CD4-positive, alpha-beta T cell treated with Interleukin-1 beta for 1 hour (primary cell): ENCODE measurements at places on chromosomes 6 and 20.
A peak's percentile ranks its signal among the peaks of the same experiment; 100 is the strongest.

DNA sequence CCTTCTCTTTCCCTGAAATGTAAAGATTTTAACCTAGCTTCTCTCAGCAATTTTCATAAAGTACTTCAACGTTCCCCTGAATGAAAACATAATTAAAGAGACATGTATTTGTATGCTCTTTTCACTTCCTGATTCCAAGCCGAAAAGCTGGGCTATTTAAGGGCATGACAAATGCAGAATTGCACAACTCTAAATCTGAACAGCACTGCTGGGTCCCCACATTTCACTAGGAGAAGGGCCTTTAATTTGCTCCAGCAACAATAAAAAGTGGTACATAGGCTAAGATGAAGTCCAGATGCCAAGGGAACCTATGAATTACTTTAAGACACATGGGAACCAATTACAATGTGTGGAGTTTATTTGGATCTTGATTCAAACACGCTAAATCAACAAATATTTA lies 42.0 kb downstream of the IRAK1BP1 start:
- DNase-seq, result no peak

DNA sequence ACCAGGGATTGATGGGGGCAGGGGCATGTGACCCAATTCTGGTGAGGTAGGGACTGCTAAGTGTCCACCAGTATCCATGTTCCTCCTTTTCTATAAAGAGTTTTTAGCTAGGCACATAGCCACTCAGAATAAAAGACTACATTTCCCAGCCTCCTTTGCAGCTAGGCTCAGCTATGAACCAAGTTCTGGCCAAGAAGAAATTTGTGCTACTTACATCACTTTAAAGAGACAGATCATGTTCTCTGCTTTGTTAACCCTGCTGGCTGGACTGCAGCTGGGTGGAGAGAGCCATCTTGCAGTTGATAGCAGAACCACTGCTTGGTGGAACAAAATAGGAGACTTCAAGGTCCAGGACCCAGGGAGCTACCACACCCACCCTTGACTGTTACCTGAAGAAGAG lies 5.3 kb upstream of the CCM2L start:
- DNase-seq, result no peak

GRCh38 chr20:44467289-44467883 lies 8.3 kb upstream of the TTPAL start:
- no peak for DNase-seq

- no peak for DNase-seq
Measured at GRCh38 chr6:22756365-22756764, 187.0 kb downstream of the HDGFL1 start.

DNA sequence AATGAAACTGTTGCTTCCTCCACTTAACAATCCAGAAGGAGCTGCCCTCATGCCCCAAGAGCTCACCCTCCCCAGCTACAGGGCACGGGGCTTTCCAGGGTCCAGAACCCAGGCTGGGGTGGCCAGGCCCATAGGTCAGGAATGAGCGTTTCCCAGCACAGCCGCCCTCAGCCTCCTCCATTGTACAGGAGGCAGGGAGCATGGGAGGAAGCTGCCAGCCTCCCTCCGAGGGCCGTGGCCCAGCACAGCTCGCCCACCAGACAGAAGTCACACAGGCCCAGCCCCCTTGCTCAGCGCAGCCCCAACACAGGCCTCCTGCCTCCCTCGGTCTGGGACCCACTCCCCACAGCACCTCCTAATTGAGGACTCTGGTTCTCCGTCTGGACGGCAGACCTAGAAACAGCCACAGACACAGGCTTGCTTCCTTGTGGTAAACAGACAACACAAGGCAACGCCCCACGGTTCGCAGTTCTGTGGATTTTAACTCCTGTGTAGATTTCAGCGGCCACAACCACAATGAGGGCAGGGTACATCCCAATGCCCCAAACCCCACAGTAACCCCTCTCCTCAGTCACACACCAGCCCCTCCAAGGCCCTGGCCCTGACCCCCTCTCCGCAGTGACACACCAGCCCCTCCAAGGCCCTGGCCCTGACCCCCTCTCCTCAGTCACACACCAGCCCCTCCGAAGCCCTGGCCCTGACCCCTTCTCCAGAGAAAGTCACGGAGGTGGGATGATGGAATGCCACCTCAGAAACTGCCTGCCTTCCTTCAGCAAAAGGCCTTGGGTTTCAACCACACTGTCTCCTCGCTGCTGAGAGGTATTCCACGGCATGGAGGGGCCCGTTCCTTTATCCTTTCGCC lies 173.5 kb downstream of the DLL1 start:
- no peak for DNase-seq

- DNase-seq, result no peak
Measured at GRCh38 chr6:31122791-31123706, 2.8 kb upstream of the CDSN start.

DNA sequence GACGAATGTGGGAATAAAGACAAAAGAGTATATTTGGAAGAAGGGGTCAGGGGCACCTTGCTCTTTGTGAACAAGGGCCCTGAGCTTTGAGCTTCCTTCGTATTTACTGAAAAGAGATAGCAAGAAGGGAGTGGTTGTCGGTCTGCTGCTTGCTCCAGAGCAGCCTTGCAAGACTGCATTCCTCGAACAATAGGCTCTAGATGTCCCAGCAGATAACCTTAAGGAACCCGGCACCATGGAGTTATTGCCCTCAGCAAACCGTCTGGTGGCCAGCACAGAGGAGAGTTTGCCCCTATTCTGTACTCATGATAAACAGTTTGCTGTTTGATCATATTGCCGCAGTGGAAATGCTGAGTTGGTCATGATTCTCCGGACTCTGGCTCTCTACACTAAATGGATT lies 22.7 kb downstream of the HLA-DRB1 start:
- DNase-seq, result no peak

DNA sequence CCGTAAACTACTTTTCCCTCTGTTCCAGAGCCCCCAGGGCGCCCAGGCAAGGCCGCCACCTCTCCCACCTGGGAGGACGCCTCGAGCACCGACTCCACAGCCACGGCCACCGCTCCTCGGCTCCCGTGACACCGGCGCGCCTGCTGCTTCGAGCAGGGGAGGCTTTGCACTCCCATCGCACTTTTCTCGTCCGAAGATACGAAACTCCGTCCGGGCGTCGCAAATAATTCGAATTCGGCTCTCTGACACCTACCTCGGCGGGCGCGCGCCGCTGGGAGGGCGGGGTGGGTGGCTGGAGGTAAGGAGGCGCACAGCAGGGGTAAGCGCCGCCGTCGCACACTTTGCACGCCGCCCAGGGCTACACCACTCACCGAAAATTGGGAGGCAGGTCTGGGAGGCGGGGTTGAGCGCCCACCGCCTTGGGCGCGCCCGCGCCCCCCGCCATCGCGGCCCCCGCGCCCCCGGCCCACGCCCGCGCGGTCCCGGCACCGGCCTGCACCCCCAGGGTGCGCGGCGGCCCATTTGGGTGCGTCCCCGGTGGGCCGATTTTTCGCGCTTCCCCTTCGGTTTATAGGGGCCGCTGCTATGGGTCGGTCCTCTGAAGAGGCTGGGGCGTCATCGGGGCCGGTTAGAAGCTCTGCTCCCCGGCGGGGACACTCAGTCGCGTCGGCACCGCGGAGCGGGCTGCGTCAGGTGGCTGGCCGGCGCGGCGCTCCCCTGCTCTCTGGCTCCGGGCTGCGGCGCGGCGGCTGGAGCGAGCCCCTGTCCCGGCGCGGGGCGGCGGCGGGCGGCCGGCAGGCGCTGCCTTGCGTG lies 36.2 kb downstream of the GNAS start:
- DNase-seq, result peak; percentile 88

DNA sequence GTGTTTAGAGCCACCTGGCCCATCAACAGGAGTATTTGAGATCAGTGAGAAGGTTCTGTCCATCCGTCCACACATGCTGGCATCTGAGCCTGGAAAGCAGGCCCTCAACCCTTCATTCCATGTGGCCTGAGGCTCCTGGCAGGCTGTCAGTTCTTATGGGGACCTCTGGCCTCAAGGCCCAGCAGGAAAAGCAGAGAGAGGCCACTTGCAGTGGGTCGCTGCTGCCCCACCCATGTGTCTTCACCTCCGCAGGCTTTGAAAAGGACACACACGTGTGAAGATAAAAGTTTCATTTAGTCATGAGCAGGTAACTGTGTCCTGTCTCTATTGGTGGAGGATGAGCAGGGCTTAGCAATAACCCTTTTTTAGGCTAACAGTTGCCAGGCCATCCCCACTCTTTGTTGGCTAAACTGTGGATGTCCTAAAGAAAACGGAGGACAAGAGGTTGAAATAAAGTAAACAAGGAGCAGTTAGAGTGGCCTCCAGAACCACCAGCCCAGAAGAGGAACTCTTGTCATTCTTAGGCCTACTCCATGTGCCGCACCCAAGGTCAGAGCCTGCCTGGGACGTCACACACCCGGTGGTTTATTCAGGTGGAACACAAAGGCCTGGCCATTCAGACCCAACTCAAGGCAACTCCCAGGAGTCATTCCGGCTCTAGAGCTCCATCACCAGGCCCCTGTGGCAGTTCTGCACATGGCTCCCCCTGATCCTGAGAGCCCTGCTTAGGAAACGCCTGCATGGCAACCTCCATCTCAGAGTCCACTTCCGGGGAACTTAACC lies 143.4 kb upstream of the CST7 start:
- DNase-seq, result no peak

DNA sequence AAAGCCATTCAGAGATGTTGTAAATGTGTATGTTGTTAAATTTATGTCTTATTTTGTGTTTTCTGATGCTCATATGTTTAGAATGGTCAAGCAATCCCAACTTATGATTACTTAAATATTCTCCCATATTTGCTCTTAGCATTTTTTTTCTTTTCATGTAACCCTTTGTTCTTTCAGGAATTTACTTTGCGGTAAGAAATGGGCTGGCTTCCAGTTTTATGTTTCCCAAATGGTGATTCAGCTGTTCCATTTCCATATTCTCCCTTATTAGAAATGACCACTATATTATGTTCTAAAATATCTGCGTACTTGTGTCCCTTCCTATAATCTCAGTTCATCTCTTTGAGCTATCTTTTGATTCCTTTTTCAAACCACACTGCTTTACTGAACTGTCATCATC lies 113.7 kb downstream of the CDH26 start:
- DNase-seq, result no peak

GRCh38 chr6:36944650-36945049 lies 9.9 kb upstream of the PI16 start:
- DNase-seq, result no peak

GRCh38 chr6:19410481-19410880 lies 426.7 kb upstream of the ID4 start:
- no peak for DNase-seq

DNA sequence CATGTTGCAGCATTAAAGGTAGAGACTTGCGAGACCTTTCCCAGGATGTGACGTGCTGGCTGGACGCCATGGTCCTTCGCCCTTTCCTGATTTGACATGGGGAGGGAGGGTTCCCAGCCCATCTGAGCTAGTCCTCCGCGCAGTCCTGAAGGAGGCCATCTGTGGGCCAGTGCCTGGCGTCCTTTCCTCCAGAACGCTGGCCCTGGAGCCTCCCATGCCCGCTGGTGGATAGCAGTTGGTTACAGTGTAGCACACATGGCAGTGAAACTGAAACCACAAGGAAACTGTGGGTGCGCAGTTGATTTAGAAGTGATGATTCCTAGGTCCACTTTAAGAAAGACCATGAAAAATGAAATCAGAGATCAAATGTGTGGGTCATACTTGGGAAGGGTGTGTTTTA lies 193.7 kb downstream of the CDH4 start:
- no peak for DNase-seq

- DNase-seq, result no peak
Measured at GRCh38 chr6:39681674-39682121, 43.5 kb downstream of the KIF6 start.

DNA sequence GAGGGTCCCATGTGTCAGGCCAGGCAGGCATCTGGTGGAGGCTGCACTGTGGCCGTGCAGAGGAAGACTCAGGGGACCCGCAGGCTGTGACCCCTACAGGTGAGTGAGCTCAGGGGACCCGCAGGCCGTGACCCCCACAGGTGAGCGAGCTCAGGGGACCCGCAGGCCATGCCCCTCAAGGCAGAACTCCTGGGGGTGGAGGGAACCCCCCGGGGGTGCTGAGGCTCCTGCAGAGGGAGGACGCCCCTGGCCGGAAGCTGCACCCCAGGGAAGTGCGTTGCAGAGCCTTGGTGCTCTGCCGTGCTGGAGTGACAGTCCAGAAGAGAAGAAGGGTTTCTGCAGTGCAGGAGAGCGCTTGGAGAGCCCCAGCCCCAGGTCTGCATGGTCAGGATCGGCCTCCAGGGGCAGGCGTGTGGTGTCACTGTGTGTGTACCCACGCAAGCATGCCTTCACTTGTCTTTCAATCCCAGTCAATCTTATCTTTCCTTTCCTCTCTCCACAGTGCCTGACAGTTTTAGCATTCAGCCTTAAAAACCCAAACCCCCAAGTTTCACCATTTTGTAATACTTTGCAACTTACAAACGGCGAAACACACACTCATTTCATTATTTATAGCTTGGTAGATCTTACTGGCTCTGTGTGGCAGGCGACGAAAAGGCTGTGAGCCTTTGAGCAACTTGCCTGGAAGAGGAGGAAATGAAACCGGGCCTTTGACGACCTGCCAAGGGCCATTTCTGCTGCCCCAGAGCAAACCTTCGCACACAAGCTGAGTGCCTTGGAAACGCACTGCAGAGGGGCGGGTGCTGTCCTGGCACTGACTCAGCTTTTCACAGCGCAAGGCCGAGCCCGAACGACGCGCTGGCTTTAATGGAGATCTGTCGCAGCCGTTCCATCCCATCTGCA lies 101.4 kb upstream of the AGPAT4 start:
- DNase-seq, result no peak

GRCh38 chr6:56902641-56903464 lies 52.1 kb upstream of the BEND6 start:
- DNase-seq, result no peak

- no peak for DNase-seq
Measured at GRCh38 chr20:4987130-4987529, 14.2 kb downstream of the SLC23A2 start.

GRCh38 chr6:156154896-156155295 lies 622.3 kb upstream of the ARID1B start:
- DNase-seq, result no peak

DNA sequence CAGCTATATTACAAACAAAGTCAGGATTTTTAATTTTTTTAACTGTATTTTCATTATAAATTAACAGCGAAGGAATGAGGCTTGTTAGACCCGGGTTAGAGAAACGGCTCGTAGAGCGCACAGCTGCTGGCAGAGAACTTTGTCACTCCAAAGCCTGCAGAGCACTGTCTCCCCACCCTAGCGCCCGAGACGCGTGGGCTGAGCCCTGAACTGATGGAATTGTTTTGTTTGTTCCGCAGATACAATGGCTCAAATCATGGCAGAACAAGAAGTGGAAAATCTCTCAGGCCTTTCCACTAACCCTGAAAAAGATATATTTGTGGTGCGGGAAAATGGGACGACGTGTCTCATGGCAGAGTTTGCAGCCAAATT lies 810 bp downstream of the LAMP5 start:
- no peak for DNase-seq
